Myocyte (in vitro differentiated cells): ENCODE measurements at places on chromosomes 4 and X.

DNA sequence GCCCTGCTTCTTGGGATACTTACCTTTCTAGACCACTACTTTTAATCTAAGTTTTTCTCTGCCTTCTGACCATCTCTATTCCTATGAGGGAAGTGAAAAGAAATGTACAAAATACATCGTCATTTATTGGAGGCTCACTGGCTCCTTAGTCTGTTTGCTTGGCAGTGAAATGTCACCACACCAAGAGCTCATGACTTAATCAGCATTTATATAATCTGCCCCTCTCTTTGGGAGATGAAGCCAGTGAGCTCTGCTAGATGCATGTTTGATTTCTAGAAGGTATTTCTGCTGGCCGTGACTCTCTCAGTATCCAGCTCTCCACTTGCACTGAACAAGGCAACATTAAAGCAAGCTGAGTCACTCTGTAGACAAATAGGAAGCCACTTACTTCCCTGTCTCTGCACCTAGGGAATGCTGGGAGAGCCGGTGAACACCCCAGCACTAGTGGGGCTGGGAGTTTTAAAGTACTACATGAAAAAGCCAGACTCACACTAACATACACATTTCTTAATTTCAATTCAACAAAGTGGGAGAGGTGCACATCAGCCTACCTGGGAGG lies 79.1 kb downstream of the MID1IP1 start:
- DNase-seq, result peak; percentile 25

GRCh38 chr4:123974386-123975149 lies 578.0 kb downstream of the SPRY1 start:
- no peak for DNase-seq

- peak; percentile 13 for DNase-seq
Observed at GRCh38 chrX:132592880-132593279, 104.0 kb upstream of the MBNL3 start.

GRCh38 chr4:140743194-140743931 lies 12.8 kb downstream of the TBC1D9 start:
- DNase-seq, result peak; percentile 60

GRCh38 chr4:4659871-4660651 lies 118.2 kb upstream of the STX18 start:
- peak; percentile 67 for DNase-seq

GRCh38 chr4:24930151-24930550 lies 17.3 kb upstream of the CCDC149 start:
- DNase-seq, result no peak

DNA sequence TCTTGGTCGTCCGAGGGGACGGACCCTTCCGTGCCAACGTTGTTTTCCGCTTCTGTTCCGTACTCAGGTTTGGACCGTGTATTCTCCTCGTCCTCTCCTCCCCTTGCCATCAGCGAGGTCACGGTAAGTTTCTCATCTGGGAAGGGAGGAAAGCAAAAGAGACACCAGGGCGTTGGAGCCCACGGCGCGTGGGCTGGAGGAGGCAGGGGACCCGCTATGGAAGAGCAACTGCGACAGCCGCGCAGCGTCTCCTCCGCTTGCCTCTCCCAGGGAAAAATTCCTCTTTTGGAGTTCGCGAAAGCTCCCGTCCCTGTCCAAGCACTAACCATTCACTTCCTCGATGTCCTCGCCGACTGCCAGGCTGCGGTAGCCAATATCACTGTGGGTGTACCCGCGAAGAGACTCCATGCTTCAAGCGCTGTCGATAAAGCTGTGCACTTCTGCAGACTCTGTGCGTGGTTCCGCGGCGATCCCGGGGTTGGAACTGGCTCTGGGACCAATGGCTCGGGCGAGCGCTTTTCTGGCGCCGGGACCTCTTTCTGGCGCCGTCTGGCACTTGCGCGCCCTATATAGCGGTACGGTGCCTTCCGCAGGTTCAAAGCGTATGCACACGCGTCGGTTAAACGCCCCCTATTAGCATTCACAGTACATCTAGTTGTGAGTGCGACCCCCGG lies at the start of gene ESX1:
Gene ESX1 (minus strand): TSS at position 492 of the 674 bp plus-strand sequence. CDS start 84 bp downstream, at position 408.
- peak; percentile 4 for DNase-seq

DNA sequence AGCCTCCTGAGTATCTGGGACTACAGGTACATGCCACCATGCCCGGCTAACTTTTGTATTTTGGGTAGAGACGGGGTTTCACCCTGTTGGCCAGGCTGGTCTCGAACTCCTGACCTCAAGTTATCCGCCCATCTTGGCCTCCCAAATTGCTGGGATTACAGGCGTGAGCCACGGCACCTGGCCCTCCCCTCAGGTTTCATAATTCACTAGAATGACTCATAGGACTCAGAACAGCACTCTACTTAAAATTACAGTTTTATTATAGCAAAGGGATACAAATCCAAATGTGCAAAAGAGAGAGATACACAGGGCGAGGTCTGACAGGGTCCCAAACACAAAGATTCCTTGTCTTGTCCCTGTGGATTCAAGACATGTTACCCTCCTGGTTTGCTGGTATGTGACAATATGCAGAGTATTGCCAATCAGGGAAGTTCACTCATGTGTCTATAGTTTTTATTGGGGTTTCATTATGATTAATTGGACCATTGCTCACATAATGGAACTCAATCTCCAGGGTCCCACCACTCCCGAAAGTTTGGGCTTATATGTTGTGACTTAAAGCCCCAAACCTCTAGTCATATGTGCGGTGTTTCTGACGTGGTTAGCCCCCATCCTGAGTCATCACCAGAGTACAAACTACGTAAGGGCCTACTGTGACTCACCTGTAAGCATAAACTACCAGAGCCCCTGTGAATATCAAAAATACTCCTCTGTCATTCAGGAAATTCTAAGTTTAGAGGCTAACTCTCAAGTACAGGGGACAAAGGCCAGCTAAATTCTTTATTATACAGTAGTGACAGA lies 5.2 kb downstream of the YIPF6 start:
- DNase-seq, result no peak

GRCh38 chr4:147388018-147388417 lies 92.9 kb upstream of the EDNRA start:
- no peak for DNase-seq

- DNase-seq, result no peak
Observed at GRCh38 chrX:119201570-119201969, 34.5 kb upstream of the PGRMC1 start.

DNA sequence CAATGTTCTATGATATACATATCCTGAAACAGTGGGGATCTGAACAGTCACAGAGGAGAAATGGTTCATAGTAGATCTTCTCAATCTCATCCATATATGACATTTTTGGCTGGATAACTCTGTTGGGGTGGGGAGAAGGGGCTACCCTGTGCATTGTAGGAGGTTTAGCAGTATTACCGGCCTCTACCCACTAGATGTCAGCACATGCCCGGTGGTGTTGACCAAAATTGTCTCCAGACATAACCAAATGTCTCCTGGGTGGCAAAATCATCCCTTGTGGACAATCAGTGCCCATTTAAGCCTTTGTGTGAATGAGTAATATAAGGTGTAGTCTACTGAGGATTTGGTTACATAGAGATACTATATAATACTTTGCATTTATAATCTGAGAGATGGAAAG lies 89.9 kb downstream of the PLS3 start:
- peak; percentile 53 for DNase-seq

DNA sequence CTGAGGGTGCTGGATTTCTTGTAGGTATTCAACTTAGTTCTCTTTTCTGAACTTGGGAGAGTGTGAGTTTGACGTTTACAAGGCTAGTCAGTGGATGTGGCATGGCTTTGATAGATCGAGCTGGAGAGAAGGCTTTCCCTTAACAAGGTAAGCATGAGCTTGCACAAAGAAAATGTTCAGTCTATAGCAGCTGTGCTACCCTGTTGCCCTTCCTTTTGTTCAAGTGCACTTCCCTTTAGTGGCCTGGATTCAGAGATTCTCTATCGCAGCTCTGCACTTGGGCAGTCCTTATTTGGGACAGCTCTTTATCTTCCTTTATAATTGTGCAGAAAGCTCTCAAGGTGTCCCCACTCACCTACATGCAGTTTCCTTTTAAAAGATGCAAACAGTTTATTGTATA lies 198.0 kb downstream of the ARHGAP24 start:
- DNase-seq, result no peak

DNA sequence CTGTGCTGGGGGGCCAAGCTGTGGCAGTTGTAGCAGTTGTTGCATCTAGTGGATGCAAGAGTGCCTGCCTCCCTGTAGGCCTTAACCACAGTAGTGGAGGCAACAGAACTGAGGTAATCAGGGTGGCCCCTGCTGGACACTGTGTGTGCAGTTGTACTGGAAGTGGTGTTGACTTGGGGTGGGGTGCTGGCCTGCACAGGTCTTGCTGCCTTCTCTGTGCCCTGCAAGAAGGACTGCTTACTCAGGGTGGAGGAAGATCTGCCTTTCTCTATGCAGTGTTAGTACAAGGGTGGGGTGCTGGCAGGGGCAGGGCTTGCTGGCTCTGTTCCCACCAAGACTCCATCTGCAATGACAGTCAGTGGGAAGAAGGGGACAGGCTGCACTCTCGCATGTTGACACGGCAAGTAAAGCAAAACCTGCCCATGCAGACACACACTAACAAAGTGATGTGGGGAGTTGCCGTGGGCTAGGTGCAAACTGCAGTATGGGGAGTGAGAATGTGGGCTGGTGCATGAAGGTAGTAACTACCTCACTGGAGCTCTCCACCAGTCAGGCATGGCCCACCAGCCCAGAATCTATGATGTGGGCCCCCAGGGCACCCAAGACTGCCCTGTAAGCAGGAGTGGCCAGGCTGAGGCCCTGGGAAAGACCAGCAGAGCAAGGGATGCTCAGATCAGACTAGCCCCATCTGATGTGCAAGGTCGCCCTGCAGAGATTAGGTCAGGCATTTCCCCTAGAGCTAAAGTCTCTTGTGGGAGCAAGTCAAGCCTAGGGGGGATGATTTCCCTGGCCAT lies 594.9 kb downstream of the TECRL start:
- DNase-seq, result no peak

DNA sequence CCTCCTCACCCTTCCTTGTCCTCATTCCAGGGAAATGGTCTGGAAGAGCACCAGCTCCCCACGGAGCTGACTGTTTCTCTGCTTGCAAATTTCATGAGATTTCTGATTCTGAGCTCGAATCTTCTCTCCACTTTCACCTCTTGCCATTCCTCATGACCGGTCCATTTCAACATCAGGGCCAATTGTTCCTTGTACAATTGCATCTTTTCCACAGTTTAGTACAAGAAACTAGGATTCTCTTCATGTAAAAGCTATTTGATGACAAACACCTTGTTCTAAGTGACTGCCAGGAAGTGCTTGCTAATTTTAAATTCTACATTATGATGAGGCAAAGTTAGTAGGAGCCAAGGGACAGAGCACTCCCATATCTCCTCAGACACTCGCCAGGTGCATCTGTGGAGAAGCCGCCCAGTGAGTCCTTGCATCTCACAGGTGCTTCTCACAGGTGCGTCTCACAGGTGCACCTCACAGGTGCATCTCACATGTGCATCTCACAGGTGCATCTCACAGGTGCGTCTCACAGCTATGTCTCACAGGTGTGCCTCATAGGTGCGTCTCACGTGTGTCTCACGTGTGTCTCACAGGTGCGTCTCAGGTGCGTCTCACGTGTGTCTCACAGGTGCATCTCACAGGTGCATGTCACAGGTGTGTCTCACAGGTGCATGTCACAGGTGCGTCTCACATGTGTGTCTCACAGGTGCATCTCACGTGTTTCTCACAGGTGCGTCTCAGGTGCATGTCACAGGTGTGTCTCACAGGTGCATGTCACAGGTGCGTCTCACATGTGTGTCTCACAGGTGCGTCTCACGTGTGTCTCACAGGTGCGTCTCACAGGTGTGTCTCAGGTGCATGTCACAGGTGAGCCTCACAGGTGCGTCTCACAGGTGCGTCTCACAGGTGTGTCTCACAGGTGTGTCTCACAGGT lies 3.0 kb upstream of the PDE6B start:
- no peak for DNase-seq

DNA sequence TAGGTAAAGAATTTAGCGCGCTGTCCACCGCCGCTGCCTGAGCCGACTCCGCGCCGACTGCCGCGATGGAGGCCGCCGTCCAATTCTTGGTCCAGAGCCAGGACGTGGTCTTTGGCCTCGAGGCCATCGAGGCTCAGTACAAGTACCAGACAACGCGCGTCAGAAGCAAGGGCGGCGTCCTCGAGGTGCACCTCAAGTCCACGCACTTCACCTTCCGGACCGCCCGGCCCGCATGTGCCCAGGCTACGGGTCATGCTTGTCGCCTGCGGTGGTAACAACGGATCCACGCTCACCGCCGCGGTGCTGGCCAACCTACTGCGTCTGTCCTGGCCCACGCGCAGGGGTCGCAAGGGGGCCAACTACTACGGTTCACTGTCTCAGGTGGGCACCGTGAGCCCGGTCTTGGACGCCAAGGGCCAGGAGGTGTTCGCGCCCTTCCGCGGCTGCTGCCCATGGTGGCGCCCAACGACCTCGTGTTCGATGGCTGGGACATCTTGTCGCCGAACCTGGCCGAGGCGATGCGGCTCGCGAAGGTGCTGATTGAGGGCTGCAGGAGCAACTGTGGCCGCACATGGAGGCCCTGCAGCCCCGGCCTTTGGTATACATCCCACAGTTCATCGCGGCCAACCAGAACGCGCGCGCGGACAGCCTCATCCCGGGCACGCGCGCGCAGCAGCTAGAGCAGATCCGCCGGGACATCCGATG lies 128.0 kb downstream of the ANAPC4 start:
- DNase-seq, result no peak

- peak; percentile 21 for DNase-seq
Observed at GRCh38 chr4:37754410-37755185, 68.4 kb upstream of the RELL1 start.

GRCh38 chr4:51999250-51999649 lies 20.9 kb downstream of the LRRC66 start:
- no peak for DNase-seq

DNA sequence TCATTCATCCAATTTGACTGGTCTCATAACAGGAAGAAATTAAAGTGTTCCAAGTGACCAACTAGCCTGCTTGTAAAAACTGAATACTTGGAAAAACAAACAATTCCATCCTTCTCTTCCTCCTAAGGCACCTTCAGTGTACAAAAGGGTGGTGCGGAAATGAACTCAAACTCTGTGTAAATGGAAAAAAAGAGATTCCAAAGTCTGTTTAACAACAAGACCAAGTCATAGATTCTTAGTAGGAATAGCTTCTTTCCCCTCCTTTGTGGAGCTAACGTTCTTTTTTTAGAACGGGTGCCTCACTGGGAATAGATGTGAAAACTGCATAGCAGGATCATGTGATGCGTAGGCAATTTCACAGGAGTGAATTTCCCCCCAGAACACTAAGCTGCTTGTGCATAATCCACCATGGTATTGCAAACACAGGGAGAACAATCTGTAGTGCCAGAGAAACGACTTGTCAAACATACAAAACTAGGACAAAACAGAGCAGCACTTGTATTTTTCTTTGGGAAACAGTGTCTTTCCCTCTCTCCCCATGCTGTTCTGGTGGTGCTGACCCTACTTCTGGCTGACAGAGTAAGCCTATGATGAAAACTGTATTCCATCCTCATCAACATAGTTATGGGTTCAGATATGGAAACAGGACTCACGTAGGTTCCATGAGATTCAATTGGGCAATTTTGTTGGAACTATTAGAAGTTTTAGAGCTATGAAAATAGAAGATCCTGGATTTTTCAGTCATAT lies 13.2 kb upstream of the SOD3 start:
- DNase-seq, result peak; percentile 24

- no peak for DNase-seq
Observed at GRCh38 chrX:40843643-40844042, 108.3 kb upstream of the MED14 start.

- DNase-seq, result no peak
Observed at GRCh38 chr4:145828802-145829485, 109.7 kb downstream of the ZNF827 start.

GRCh38 chrX:153405426-153405825 lies 4.3 kb upstream of the PNMA6E start:
- DNase-seq, result no peak

GRCh38 chr4:175882891-175883290 lies 70.8 kb upstream of the GPM6A start:
- DNase-seq, result no peak

GRCh38 chr4:85476381-85476780 lies 1.4 kb downstream of the ARHGAP24 start:
- no peak for DNase-seq
